HFFc6 (cell line): ENCODE measurements at places on chromosomes 4 and X.

DNA sequence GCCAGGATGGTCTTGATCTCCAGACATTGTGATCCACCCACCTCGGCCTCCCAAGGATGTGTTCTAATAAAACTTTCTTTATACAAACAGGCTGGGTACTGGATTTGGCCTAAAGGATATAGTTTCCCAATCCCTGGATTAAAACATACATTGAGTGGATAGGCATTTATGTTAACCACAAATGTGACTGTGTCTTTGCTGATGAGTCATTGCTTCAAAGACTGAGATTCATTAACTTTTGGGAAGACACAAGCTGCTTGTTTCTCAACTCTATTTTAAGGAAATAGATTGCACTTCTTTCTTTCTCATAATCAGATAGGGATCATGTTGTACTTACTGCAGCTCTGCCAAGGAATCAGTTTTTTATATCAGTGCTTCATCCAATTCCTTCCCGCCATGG is 131.3 kb upstream of the AGA start:
- peak; percentile 92 for DNase-seq

GRCh38 chrX:110745288-110745687 is 50.3 kb downstream of the CHRDL1 start:
- no peak for DNase-seq

DNA sequence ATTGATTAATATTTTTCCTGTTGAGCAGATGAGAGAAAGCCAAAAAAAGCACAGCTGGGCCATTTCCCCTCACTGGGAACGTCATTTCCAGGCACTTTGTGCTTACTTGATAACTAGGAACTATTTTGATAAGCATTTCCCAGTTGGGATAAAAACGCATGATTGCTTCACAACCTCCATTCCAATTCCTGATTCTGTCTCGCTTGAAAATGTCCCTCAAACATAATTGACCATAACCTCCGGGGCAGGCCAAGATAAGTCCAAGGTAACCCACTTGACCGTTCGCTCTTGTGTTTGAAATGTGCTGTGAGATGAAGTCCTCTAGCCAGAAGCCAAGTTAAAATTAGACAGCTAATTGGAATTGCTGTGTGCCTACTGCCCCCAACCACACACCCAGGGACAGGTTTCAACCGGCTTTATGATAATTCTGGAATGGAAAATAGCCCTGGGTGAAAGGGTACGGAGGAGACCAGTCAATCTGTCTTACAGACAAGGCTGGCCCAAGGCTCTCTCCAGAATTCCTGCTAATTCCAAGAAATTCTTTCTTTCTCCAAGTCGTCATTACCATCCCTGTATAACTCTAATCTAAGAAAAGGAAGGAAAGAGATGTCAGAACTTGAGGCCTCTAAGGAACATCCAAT is 137.1 kb downstream of the MID1 start:
- no peak for DNase-seq

DNA sequence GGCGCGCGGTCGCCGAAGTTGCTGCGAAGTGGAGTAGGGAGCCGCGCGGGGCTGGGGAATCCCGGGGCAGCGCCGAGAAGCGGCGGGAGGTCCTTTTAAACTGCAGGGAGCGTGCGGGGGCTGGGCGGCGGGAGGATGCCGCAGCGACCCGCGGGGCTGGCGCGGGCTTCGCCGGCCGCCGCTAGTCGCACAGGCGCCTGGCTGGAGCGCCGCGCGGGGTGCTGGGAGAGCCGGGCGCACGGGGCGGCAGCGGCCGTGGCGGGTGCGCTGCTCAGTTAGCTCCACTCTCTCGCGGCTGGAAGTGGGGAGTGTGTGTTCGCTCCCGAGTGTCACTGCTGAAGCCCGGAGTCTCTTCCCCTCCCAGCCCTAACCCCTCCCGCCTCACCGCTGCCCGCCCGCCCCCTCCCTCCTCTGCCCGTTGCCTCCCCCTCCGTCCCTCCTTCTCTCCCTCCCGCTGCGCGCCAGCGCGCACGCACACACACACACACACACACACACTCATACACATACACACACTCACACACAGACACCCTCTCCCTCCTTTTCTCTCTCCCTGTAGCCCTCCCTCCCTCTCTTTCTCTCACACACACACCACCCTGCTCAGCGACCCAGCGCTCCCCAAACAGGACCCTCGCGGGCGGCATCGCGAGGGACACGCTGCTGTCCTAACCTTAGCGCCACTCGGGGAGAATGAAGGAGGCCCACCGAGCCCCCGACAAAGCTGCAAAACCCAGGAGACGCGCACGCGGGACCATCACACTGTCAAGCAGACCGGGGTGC is at the start of gene NDNF:
TSS of gene NDNF (minus strand) at position 312 of the 780 bp plus-strand sequence. CDS start 26,698 bp downstream, outside the sequence.
- no peak for DNase-seq

DNA sequence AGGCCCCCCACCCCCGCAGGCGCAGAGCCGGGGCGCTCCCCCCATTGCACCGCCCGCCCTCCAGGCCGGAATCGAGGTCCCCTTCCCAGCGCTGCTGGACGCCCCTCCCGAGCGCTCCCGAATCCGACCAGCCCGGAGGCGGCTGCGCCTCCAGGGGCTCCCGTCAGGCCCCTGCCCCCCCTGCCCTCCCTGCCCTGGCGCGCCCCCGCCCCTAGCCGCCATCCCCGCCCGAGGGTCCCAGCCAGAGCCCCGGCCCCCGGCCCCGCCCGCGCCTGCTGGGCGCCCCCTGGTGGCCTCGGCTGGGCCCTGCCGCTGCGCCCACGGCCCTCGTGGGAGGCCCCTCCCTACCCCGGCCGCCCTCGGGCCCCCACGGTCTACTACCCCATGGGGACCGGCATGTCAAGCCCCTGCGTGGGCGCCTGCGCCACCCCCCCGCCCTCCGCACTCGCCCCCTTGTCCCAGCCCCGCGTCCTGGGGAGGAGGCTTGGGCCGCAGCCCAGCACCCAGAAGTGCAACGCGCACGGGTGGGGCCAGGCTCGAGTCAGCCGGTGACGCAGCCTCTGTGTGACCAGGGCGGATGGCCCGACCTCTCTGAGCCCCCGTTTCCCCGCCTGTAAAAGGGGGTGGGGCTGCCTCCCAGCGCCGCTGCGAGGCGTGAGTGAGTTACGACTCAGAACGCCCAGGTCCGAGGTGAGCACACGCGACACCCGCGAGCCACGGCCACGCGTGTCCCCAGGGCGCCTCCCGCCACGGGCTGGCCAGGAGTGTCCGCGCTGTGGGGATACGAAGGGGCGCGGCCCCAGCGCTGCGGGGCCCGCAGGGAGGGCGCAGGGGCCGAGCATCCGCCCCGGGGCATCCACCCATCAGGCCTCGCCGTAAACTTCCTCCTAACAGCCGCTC is 104.9 kb downstream of the FAM53A start:
- DNase-seq: peak; percentile 61

- no peak for DNase-seq
These were observed 228.7 kb downstream of the OPHN1 start for GRCh38 chrX:68204521-68205038.

- peak; percentile 98 for DNase-seq
These were observed 111.5 kb downstream of the AFAP1 start for GRCh38 chr4:7828011-7828720.

DNA sequence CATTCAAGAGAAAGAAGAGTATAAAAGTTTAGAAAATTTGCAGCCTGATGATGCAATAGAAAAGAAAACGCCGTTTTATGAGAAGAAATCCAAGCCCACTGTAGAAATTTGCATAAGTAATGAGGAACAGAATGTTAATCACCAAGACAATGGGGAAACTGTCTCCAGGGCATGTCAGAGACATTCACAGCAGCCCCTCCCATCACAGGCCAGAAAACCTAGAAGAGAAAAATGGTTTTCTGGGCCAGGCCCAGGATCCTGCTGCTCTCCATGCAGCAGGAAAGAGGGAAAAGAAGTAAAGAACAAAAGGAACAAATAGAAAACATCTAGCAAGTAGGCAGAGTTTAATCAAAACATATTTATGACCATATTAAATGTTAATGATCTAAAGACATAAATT is 119.0 kb downstream of the ANKRD50 start:
- DNase-seq: no peak

DNA sequence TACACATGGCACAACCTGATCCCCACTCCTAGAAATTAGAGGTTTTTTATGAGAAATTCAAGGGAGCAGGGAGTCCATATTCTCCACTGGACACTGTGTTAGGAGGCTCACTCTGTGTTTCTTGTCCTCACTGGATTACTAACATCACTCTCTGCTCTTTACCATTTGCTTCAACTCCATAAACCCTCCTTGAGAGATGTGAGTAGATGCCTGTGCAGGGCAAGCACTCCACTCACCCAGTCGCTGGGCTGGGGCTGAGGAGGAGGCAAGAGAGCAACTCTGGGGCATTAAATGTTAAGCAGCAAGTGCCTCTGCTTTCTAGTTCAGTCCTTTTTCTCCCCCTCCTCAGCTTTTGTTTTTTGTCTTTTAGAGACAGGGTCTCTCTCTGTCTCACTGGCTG is 115.1 kb downstream of the LARP7 start:
- no peak for DNase-seq
